Umbilical cord (tissue), 2 donors: ENCODE measurements at places on chromosomes 11 and 22.

DNA sequence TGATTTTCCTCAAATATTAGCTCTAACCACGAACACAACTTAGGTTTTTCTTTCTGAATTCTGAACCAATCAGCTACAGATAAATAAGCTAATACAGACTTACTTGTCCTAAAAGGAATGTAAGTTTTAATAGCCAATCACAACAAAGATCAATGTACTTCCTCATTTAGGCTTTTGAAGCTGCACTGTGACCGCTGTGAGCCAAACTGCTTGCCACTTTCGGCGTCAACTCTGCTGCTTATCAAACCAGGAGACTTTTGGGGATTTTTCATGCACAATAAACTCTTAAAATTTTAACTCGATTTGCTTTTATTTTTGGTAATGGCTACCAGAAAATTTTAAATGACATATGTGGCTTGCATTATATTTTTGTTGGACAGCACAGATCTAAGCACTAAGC is 92.5 kb downstream of the TMPRSS5 start:
- no peak for DNase-seq

DNA sequence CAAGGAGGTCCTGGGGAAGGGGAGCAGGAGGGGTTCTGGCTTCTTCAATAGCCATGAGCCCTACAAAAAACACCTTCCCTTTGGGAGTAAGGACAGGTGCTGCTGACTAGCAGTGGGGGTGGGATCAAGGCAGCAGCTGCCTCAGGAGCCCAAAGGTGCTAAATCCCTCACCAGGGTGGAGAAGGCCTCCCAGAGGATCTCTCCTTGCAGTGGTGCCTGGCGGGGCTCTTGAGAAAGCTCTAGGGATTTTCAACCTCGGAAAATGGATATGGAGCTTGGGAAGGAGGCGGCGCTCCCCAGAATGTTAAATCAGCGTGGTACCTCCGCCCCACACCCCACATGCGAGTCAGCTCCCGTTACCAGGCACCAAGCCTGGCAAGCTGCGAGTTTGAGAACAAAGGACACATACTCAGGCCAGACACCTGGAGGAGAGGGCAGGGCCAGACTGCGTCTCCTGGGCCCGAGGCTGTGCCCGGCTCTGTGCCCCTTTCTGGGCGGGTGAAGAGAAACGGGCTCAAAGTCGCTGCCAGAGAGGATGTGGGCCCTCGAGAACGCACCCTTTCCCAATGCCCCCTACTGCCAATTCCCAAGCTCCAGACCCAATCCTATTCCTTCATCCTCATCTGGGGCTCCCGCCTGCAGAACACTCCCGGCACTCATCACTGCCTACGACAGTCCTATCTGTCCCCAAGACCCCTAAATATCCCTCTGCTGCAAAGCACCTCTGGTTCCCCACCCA is 139.0 kb downstream of the BRD1 start:
- DNase-seq: no peak

- DNase-seq: no peak
Observed at GRCh38 chr11:62710001-62710345, 2.5 kb downstream of the GNG3 start.

- no peak for DNase-seq
Observed at GRCh38 chr11:100585728-100586127, 101.4 kb upstream of the ARHGAP42 start.

- no peak for DNase-seq
Observed at GRCh38 chr11:3178349-3178748, 13.2 kb upstream of the OSBPL5 start.

- DNase-seq: no peak
Observed at GRCh38 chr11:35853971-35854370, 89.9 kb upstream of the LDLRAD3 start.

DNA sequence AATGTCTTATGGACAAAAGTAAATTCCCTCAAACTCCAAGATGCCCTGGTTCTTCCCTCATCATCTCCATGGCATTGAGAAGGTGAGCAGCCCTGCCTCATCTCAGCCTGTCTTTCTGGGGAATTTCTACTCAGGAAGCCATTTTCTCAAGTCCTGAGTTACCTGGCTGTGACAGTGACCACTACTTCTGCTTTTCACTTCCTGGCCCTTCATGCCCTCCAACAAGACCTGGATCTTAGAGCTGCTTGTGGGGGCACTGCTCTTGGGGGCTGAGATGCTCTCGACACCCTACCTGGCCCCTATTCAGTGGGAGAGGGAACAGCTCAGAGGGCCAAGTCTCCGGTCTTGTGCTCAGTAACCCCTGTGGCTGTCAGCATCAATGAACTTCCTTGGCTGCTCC is 5.5 kb upstream of the IGSF22 start:
- DNase-seq: no peak

GRCh38 chr11:17697175-17697949 is 22.0 kb upstream of the MYOD1 start:
- no peak for DNase-seq
